ENCODE measurements at places on chromosomes 13 and 19. TPM values are rescaled to one million over a fixed set of nuclear protein-coding genes. Genes with fewer than 3 reads are reported as not detected.

GRCh38 chr13:33270895-33271538, 14.5 kb downstream of the STARD13 start:
- no peak overlapping the region for H3K4me3 ChIP-seq
- DNase-seq: peak; percentile 86
- H3K36me3 ChIP-seq: peaks cover 2% of the 10 kb centered on the region
- H3K4me1 ChIP-seq: peaks cover 24% of the 10 kb centered on the region

DNA sequence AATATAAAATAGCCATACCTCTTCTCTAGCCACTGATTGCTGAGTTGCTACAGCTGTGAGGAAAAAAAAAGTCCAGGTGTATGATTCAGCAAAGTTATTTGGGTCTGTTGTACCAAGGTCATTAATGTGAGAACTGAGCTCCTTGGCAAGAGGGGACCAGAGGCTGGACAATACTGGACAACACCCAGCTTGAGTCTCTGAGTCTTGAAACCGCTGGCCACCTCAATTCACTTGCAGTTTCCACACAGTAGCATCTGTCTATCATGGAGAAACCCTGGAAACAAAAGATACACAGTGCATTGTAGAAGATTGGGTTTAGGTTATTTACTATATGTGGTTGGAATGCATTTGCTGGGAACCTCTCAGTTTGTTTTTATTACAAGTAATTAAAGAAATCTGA, 60.4 kb downstream of the WDFY2 start:
- no peaks in the 10 kb centered on the region for H3K36me3 ChIP-seq
- peak; percentile 40 for DNase-seq
- H3K27ac ChIP-seq: peak overlapping the region; percentile 91
- H3K4me1 ChIP-seq: peaks cover 20% of the 10 kb centered on the region
- H3K4me3 ChIP-seq: no peak overlapping the region
- no peaks in the 10 kb centered on the region for H3K27me3 ChIP-seq

DNA sequence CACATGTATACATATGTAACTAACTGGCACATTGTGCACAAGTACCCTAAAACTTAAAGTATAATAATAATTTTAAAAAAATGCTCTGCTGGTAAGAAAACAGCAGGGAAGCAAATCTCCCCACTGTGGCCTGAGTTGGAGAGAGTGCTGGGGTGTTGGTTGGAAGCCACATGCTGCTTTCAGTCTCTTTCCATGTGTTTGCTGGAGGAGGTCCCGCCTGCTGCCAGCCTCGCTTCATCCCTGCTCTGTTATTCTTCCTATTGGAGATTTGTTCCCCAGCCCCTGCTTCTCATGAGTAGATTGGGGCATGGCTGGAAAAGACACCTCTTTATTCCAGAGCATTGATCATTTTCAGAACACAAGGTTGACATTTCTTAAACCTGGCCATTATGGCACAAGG, 230.5 kb downstream of the FGF9 start:
- H3K27ac ChIP-seq: no peak overlapping the region
- no peak overlapping the region for H3K4me3 ChIP-seq
- H3K27me3 ChIP-seq: no peaks in the 10 kb centered on the region
- H3K4me1 ChIP-seq: no peaks in the 10 kb centered on the region
- H3K36me3 ChIP-seq: no peaks in the 10 kb centered on the region

- peak overlapping the region; percentile 96 for H3K4me3 ChIP-seq
- DNase-seq: no peak
- peaks cover 25% of the 10 kb centered on the region for H3K4me1 ChIP-seq
- H3K36me3 ChIP-seq: peaks cover 2% of the 10 kb centered on the region
- H3K27me3 ChIP-seq: no peaks in the 10 kb centered on the region
Observed at GRCh38 chr19:12789098-12789903, 2.0 kb upstream of the JUNB start.

GRCh38 chr13:28316836-28317235, 178.1 kb downstream of the FLT1 start:
- H3K27ac ChIP-seq: no peak overlapping the region
- no peak for DNase-seq
- H3K36me3 ChIP-seq: no peaks in the 10 kb centered on the region
- no peaks in the 10 kb centered on the region for H3K27me3 ChIP-seq
- H3K4me3 ChIP-seq: no peak overlapping the region

- H3K27ac ChIP-seq: no peak overlapping the region
- no peaks in the 10 kb centered on the region for H3K4me1 ChIP-seq
- H3K27me3 ChIP-seq: no peaks in the 10 kb centered on the region
- no peak for DNase-seq
- H3K4me3 ChIP-seq: no peak overlapping the region
- no peaks in the 10 kb centered on the region for H3K36me3 ChIP-seq
Observed at GRCh38 chr13:80598189-80598588, 257.3 kb upstream of the SPRY2 start.

DNA sequence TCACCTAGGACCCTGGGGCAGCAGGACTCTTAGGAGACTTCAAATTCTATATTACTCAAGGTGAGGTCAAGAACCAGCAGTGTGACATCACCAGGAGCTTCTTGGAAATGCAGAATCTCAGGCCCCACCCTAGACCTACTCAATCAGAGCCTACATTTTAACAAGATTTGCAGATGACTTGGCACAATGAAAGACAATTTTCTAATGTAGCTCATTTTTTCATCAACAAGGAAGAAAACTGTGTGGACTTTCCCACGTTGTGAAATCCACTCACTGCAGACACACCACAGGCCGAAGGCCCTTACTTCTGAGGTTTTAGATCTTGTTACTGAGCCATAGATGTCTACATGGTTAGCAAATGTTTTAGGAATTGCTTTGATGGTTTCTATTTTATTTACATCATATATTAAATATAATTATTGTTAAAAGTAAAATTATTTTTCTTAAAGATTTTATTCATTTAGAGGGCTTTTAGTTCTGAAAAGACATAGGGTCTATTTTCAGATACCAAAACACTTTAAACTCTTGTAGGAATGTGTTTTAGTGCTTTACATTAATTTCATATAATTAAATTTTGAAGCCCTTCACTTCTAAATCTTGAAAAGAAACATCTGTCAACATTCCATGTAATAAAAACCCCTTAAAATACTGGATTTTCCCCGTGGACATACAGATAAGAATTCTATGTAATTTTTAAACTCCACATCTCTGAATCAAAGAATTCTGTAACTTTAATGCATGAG, 18.5 kb upstream of the STARD13 start:
- H3K4me1 ChIP-seq: no peaks in the 10 kb centered on the region
- peak; percentile 32 for DNase-seq
- H3K4me3 ChIP-seq: no peak overlapping the region

GRCh38 chr19:35560677-35561076, 2.8 kb downstream of the ATP4A start:
- peaks cover 23% of the 10 kb centered on the region for H3K27me3 ChIP-seq
- DNase-seq: no peak
- H3K27ac ChIP-seq: no peak overlapping the region

DNA sequence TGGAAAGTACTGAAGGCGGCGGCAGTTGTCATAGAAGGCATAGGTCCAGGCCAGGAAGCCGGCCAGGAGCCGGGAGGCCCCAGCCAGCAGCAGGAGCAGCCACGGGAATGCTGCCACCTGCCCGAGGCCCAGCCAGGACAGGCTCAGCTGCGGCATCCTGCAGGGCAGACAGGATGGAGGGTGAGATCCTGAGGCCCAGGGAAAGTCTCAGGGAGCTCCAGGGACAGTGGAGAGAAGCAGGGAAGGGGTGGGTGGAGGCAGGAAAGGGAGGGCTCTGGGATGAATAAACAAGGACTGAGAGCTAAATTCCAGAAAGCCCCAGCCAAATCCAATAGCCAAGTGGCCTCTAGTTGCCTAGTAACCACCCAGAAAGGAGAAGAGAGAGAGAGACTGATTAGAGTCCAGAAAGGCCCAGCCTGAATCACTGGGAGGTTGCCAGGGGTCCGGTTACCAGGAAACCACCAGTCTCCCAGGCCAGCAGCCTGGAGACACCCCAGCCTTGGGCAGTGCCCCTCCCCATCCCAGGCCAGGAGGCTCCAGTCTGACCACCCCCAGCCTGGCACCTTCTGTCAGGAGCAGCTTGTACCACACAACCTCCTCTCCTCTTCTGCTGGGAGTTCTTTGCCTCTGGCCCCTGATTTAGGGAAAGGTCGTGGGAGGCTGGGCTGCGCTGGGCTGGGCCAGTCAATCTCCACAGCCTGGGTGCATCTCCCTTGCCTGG, 7.5 kb upstream of the OR10H5 start:
- H3K36me3 ChIP-seq: no peaks in the 10 kb centered on the region
- H3K4me3 ChIP-seq: no peak overlapping the region
- no peak overlapping the region for H3K27ac ChIP-seq
- no peaks in the 10 kb centered on the region for H3K27me3 ChIP-seq
- DNase-seq: no peak
- no peaks in the 10 kb centered on the region for H3K4me1 ChIP-seq

GRCh38 chr19:55702131-55702627, 27.2 kb downstream of the EPN1 start:
- DNase-seq: no peak
- no peak overlapping the region for H3K27ac ChIP-seq
- H3K4me3 ChIP-seq: no peak overlapping the region
- no peaks in the 10 kb centered on the region for H3K4me1 ChIP-seq

GRCh38 chr13:95463531-95463930, 89.0 kb upstream of the CLDN10 start:
- H3K27me3 ChIP-seq: no peaks in the 10 kb centered on the region
- no peaks in the 10 kb centered on the region for H3K4me1 ChIP-seq
- no peaks in the 10 kb centered on the region for H3K36me3 ChIP-seq

- H3K4me1 ChIP-seq: no peaks in the 10 kb centered on the region
- H3K4me3 ChIP-seq: no peak overlapping the region
- no peaks in the 10 kb centered on the region for H3K27me3 ChIP-seq
- no peak overlapping the region for H3K27ac ChIP-seq
Observed at GRCh38 chr13:78497702-78498355, 105.5 kb downstream of the POU4F1 start.

- DNase-seq: no peak
- no peaks in the 10 kb centered on the region for H3K27me3 ChIP-seq
Observed at GRCh38 chr13:98504371-98504963, 72.4 kb downstream of the STK24 start.

GRCh38 chr19:51783372-51783771, 11.6 kb upstream of the FPR3 start:
- no peak overlapping the region for H3K4me3 ChIP-seq
- H3K27ac ChIP-seq: no peak overlapping the region
- DNase-seq: no peak
- no peaks in the 10 kb centered on the region for H3K27me3 ChIP-seq

- H3K4me3 ChIP-seq: no peak overlapping the region
- peaks cover 6% of the 10 kb centered on the region for H3K36me3 ChIP-seq
- DNase-seq: no peak
- H3K27me3 ChIP-seq: no peaks in the 10 kb centered on the region
Observed at GRCh38 chr13:113468472-113469201, 15.3 kb upstream of the ADPRHL1 start.

GRCh38 chr19:7417671-7418324, 69.1 kb downstream of the ARHGEF18 start:
- H3K4me3 ChIP-seq: no peak overlapping the region
- no peak overlapping the region for H3K27ac ChIP-seq
- H3K4me1 ChIP-seq: no peaks in the 10 kb centered on the region
- H3K27me3 ChIP-seq: no peaks in the 10 kb centered on the region
- DNase-seq: no peak
- H3K36me3 ChIP-seq: no peaks in the 10 kb centered on the region

DNA sequence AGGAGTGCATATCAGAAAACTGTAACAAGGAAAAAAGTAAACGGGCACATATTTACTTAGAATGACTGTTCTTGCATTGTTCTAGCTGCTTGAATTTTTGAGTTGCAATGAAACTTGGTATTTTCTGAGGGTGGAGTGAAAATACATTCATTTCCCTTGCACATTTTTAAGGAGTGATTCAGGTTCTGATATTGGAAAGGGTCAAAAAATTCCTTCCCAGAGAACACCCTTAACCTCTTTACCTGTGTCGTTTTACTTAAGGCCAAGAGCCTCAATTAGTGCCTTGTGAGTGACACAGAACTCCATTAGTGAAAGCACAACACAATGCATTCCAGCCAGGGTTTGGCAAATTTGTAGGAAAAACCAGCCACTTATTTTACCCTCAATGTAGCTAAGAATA, 2.3 kb downstream of the ITGBL1 start:
- no peak overlapping the region for H3K27ac ChIP-seq
- no peak overlapping the region for H3K4me3 ChIP-seq
- peaks cover 27% of the 10 kb centered on the region for H3K4me1 ChIP-seq

- no peak for DNase-seq
- no peaks in the 10 kb centered on the region for H3K36me3 ChIP-seq
- no peaks in the 10 kb centered on the region for H3K27me3 ChIP-seq
- no peak overlapping the region for H3K4me3 ChIP-seq
Observed at GRCh38 chr13:30333616-30334015, 26.3 kb upstream of the KATNAL1 start.

DNA sequence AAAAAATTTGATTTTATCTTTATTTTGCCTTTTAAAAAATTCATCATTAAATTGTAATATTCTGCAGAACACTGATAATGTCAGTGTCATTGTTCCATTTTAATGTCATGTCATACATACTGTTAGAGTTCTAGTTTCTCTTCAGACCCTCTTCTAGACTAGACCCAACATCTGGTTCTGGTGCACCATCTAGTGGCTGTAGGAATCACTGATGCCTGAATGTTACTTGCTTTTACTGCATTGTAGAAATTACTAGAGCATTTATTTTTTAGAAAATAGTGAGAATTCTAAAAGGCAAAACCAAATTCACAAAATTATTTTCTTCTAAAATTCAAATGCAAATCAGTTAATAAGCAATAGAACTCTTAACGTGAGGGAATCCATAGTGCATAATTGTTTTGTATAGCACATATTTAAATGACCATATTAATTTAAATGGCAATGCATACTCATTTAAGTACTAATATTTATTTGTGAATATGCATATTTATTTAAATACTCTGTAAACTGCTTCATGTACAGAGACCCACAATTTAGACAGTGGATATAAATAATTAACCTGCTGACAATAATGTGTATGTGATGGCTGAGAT, 425.7 kb downstream of the KLF12 start:
- H3K27ac ChIP-seq: no peak overlapping the region
- H3K27me3 ChIP-seq: no peaks in the 10 kb centered on the region
- H3K4me1 ChIP-seq: no peaks in the 10 kb centered on the region
- no peak overlapping the region for H3K4me3 ChIP-seq
- DNase-seq: peak; percentile 58

- H3K4me3 ChIP-seq: no peak overlapping the region
- H3K27me3 ChIP-seq: peaks cover 23% of the 10 kb centered on the region
- no peak overlapping the region for H3K27ac ChIP-seq
- H3K4me1 ChIP-seq: peaks cover 2% of the 10 kb centered on the region
Observed at GRCh38 chr19:48495396-48495795, 16.2 kb downstream of the LMTK3 start.

PGLYRP1 gene
- not detected for total RNA-seq

CD22 gene
- 1.2 TPM for total RNA-seq

CFAP97D2 gene
- total RNA-seq: not detected

PLPPR3 gene
- 2.5 TPM for total RNA-seq

MYBPC2 gene
- total RNA-seq: 0.26 TPM

SULT2B1 gene
- not detected for total RNA-seq

All from fibroblast of lung (primary cell).